ENCODE measurements at places on chromosomes 4 and X. TPM values are rescaled to one million over a fixed set of nuclear protein-coding genes. Genes with fewer than 3 reads are reported as not detected.

TBX22 gene
- polyA plus RNA-seq = not detected

GPRIN3 gene
- 6.8 TPM for polyA plus RNA-seq

TMEM33 gene
- 29.1 TPM for polyA plus RNA-seq

SOWAHD gene
- polyA plus RNA-seq = 0.09 TPM

UGT8 gene
- polyA plus RNA-seq = not detected

ASB5 gene
- polyA plus RNA-seq = not detected

CYBB gene
- 0.04 TPM for polyA plus RNA-seq

MAGEA1 gene
- not detected for polyA plus RNA-seq

TMEM31 gene
- not detected for polyA plus RNA-seq

GLRA3 gene
- not detected for polyA plus RNA-seq
